ENCODE measurements at places on chromosomes 5 and 9. TPM values are rescaled to one million over a fixed set of nuclear protein-coding genes. Genes with fewer than 3 reads are reported as not detected.

PFN3 gene
- not detected for total RNA-seq

SMIM27 gene
- total RNA-seq = 2.0 TPM

COL27A1 gene
- total RNA-seq = 4.7 TPM

SPATA31A3 gene
- total RNA-seq = not detected

DNA sequence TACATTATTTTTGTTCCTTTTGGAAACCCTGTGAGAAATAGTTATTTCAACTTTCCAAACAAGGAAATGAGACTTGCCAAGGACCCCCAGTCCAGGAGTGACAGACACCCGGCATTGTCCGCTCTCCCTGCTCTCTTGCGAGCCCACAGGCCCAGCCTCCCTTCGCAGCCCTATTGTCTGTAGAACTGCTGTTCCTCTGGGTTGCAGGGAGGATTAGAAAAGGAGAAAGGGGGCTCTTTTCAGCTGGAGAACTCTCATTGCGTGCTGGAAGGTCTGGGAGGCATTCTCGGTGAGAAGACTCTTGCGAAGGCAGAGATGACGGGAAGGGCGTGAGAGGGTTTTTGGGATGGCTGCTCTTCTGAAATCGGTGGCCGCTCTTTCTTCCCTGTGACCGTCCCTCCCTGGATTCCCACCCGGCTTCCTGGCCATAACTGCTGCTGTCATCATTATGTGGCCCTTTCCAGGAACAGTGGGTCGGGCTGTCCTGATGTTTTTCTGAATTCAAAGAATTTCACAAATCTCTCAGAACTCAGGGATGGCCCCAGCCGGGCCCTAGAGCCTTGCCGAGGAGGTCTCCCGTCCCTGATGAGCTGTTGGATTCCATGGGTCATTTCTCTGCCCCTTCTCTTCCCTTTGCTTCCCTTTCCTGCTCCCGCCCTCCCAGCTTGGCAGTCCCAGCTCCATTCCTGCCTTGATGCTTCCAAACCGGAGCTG, 29.8 kb downstream of the STC2 start:
- H3K4me1 ChIP-seq = peaks cover 19% of the 10 kb centered on the region
- no peaks in the 10 kb centered on the region for H3K36me3 ChIP-seq
- H3K4me3 ChIP-seq = no peak overlapping the region
- H3K27ac ChIP-seq = no peak overlapping the region

DNA sequence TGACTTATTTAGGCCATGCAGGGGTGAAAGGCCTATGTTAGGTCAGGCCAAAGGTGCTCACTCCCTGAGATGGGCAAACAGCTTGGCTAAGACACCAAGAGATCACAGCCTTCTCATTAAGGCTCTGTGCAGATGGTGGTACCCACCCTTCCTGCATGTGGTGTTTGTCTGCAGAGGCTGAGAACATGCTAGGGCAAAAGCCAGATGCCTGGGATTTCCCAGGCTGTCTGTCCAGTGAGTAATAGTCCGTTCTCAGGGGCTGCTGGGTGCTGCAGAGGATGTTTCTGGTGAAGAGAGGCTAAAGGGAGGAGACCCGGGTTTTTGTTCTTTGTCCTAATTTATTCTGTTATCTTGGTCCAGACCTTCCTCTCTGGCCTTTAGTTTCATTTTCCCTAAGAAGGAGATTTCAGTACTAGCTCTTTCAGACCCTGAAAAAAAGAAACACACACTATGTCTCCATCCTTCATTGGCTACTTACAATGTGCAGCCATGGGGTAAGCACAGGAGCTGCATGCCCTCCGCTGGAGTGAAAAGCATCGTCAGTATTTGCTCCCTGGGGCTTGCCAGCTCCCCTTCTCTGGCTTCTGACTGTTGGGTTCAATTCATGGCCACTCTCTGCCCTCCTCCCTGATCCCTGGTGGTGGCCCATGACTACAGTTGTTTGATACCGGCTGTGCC, 23.4 kb upstream of the GLRA1 start:
- no peaks in the 10 kb centered on the region for H3K4me1 ChIP-seq
- 0 out of 2 replicates have a peak, but pooled peaks cover 2% of the 10 kb centered on the region for H3K27me3 ChIP-seq
- no peaks in the 10 kb centered on the region for H3K36me3 ChIP-seq
- no peak overlapping the region for H3K27ac ChIP-seq
- DNase-seq = no peak

GRCh38 chr5:127930311-127930710, 153.3 kb upstream of the SLC12A2 start:
- H3K27me3 ChIP-seq = no peaks in the 10 kb centered on the region
- H3K4me1 ChIP-seq = peaks cover 42% of the 10 kb centered on the region
- H3K27ac ChIP-seq = peak overlapping the region; percentile 30

- no peaks in the 10 kb centered on the region for H3K36me3 ChIP-seq
- H3K27ac ChIP-seq = peak overlapping the region; percentile 83
- H3K4me3 ChIP-seq = no peak overlapping the region
- no peak for DNase-seq
- peaks cover 50% of the 10 kb centered on the region for H3K4me1 ChIP-seq
- no peaks in the 10 kb centered on the region for H3K27me3 ChIP-seq
Observed at GRCh38 chr5:159242656-159243055, 20.4 kb upstream of the UBLCP1 start.

- H3K36me3 ChIP-seq = no peaks in the 10 kb centered on the region
- no peak for DNase-seq
- no peak overlapping the region for H3K27ac ChIP-seq
- H3K27me3 ChIP-seq = peaks cover 69% of the 10 kb centered on the region
- H3K4me3 ChIP-seq = no peak overlapping the region
Observed at GRCh38 chr9:136664000-136664915, 1.5 kb downstream of the EGFL7 start.

- H3K4me1 ChIP-seq = peaks cover 6% of the 10 kb centered on the region
- H3K4me3 ChIP-seq = no peak overlapping the region
- no peak for DNase-seq
- no peaks in the 10 kb centered on the region for H3K27me3 ChIP-seq
Observed at GRCh38 chr5:37792975-37793631, 46.7 kb downstream of the GDNF start.

- H3K4me3 ChIP-seq = no peak overlapping the region
- no peaks in the 10 kb centered on the region for H3K36me3 ChIP-seq
- no peaks in the 10 kb centered on the region for H3K27me3 ChIP-seq
- H3K4me1 ChIP-seq = no peaks in the 10 kb centered on the region
- no peak for DNase-seq
Observed at GRCh38 chr9:86754581-86755560, 192.4 kb downstream of the GAS1 start.

- no peaks in the 10 kb centered on the region for H3K27me3 ChIP-seq
- DNase-seq = no peak
- no peak overlapping the region for H3K27ac ChIP-seq
- H3K4me3 ChIP-seq = no peak overlapping the region
- H3K4me1 ChIP-seq = peaks cover 44% of the 10 kb centered on the region
- no peaks in the 10 kb centered on the region for H3K36me3 ChIP-seq
Observed at GRCh38 chr5:54740141-54740540, 222.6 kb downstream of the SNX18 start.

Measured in SJSA1 (cell line).